ENCODE measurements at places on chromosomes 6 and 20.

DNA sequence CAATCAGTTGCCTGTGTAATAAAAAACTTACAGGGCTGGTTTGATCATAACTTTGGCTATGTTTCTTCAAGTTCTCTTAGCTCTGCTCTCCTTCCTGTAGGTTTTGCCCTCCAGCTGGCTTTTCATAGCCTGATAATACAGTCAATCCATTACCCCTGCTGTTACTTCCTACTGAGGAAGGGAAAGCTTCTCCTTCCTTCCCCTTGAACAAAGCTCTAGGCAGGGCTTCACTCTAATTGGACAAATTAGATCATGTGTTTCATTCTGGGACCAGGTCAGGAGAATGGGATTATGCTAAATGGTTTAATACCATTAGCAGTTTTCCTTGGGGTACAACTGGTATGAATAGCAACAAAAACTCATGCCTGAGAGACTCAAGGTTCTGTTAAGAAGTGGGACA is 106.8 kb upstream of the MCHR2 start:
- no peak for DNase-seq

DNA sequence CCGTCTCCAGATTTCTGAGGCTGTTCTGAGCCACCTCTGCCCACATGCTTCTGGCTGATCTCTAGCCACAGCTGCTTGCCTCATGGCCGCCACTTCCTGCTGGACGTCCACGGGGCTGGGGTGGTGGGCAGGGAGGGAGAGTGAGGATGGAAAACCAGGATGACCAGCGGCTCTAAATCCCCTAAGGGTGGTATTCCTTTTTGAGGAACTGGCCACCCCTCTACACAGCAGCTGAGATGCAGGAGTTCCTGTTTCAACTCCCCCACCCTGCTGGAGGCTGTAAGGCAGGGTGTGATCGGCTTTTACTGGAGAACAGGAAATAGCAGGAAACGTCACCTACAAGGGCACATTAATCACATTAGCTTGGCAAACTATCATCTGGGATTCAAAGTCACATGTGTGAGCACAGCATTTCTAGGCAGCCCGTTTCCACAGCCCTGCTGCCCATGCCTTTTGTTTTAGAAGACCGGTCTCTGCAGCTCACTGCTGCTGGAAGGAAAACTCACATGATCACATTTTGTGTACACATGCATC is 181.6 kb upstream of the ECI2 start:
- DNase-seq = peak; percentile 84

- no peak for DNase-seq
Observed at GRCh38 chr6:30325150-30325872, 1.4 kb upstream of the TRIM39 start.

- no peak for DNase-seq
Observed at GRCh38 chr6:23419046-23419445, 707.0 kb upstream of the NRSN1 start.

GRCh38 chr20:57483287-57484050 is 41.5 kb downstream of the CTCFL start:
- no peak for DNase-seq

DNA sequence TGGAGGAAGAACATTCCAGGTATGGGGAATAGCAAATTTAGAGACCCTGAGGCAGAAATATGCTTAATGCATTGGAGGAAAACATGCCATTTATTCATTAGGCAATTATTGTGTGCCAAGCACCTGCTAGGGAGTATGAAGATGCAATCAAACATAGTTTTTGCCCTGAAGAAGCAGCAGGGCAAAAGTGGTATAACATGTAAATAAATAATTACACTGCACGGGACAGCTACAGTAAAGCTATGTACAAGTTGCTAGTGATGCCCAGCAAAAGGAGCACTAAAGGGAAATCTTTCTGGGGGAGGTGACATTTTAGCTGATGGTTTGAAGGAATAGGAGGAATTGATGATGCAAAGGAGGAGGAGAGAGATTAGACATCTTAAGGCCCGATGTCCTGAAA is 624 bp upstream of the TJAP1 start:
- no peak for DNase-seq

DNA sequence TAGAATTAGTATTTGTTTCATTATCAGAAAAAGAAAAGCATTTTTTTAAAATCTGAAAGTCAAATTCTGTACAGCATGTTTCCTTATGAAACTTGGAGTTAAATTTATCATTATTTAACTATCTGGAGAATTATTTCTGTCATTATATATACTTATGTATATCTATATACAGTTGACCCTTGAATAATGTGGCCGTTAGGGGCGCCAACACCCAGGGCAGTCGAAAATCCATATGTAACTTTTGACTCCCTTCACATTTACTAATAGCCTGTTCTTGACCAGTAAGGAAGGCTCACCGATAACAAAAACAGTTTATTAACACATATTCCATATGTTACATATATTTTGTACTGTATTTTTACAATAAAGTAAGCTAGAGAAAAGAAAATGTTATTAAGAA is 341.2 kb downstream of the ADGRB3 start:
- DNase-seq = no peak

GRCh38 chr6:111087106-111087835 is at the start of gene SLC16A10:
Gene SLC16A10, plus strand, starts transcription at chr6:111087503. Its CDS starts 250 bp downstream, at chr6:111087753.
- peak; percentile 78 for DNase-seq

- no peak for DNase-seq
Observed at GRCh38 chr20:57770852-57771720, 61.3 kb upstream of the PMEPA1 start.

DNA sequence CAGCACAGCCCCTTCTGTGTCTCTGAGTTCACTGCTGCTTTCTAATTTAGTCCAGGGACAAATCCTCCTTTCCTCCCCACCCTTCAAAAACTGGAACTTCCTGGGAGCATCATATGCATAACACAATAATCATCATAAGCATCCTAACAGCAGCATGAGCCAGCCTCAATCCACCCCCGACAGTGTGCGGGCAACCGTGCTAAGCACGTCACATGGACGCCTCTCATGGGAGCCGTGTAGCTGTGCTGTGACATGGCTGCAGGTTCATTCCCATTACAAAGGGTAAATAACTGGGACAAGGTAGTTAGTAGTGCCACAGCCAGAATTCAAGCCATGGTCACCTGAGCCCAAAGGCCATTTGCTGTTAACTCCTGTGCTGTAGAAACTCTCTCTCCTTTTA is 24.5 kb upstream of the ULBP3 start:
- no peak for DNase-seq

GRCh38 chr6:45474376-45474775 is 96.6 kb upstream of the SUPT3H start:
- no peak for DNase-seq

DNA sequence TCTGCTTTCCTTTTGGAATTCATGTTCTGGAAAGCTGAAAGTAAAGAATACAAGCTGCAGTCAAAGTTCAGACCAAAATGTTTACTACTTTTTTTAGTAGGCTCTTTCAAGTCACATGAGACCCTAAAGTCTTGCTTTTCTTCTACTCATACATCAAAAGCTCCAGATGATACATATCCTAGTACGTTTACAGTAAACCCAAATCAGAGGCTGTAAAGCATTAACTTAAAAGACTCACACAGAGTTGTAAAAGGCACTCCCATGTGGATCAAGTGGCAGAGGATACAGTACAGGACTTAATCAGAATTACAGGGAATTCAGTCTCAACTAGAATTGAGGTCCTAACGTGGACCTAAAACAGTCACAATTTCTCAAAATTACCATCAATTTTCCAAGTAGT is 40.7 kb downstream of the STK38 start:
- DNase-seq = no peak

- no peak for DNase-seq
Observed at GRCh38 chr20:42093041-42093440, 474.9 kb upstream of the CHD6 start.

GRCh38 chr6:67459556-67459955 is 1175.5 kb upstream of the ADGRB3 start:
- no peak for DNase-seq

DNA sequence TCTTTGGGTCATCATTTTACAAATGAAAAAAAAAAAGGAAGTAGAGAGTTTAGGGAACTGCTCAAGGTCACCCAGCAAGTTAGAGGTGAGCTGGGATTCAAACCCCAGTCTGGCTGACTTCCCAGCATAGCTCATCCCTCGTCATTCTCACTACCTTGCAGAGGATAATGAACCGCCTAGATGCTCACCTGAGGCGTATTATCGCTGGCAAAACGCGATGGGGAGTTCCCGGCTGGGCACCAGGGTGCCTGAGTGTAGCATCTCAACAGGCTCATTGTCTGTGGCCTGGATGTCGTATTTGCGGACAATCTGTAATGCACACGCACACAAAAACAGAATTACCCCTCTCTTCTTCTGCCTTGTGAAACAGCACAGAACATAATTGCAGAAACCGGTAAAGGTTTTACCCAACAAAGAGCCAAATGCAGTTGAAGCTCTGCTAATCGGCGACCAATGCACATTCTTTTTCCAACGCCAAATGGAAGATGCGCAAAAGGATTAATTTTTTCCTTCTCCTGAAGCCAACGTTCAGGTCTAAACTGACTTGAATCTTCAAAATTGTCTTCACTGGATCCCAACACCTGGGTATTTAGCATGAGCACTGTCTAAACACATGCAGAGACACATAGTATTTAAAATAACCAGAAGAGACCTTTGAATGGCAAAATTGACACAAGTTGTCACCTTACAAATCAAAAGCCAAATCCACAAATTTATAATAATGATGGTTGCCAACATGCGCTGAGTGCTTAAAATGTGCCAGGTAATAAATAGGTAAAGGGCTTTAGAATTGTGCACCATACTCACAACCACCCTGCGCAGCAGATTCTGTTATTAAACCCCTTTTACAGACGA is 16.6 kb downstream of the CYP24A1 start:
- peak; percentile 7 for DNase-seq

DNA sequence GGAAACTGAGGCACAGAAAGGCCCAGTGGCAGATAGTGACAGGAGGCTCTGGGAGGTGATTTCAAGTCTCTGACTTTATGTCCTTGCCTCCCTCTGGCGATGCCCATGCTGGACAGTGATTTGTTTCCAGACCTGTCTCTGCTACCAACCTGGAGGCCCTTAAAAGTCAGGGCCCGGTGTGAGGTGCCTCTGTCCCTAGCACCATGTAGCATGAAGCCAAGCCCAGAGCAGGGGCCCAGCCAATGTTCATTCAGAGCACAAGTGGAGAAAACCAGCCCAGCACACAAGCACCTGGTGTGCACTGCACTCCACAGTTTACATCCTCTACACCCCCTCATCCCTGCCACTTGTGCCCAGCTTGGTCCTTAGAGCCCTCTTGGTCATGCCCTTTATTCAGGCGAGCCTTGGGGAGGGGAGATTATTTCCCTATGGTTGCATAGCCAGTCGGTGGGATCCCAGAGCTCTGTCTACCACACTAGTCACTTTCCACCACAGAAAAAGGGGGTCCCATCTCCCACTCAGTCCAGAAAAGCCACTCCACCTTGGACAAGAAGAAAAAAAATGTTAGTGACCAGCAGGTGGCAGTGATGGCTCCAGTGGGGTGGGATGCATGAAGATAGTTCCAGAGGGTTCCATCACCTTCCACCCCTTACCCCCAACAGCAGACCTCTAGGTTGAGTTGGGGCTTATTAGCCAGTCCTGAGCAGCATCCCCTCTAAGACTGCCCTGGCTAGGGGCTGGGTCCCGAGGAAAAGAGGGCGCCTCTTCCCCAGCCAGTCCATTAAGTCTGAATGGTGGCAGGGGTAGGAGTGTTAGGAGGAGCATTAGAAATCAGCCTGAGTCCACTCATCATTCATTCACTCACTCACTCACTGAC is 30.9 kb downstream of the KIAA1755 start:
- DNase-seq = no peak

DNA sequence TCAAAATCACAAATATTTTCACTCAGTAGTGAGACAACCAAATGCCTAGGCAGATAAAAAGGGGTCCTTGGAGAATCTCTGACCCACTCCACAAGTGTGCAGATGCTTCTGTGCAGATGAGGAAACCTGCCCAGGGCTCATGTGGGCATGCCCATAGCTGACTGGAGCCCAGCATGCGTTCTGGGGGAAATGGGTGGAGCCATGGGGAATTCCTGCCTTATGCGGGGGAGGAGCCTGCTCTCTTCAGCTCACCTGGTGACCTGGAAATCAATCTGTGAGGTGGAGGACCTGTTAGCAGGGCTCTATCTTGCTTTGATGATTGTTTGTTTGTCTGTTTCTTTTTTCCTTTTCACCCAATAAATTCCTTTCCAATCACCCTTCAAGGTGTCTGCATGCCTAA is 23.4 kb upstream of the PLN start:
- DNase-seq = no peak

DNA sequence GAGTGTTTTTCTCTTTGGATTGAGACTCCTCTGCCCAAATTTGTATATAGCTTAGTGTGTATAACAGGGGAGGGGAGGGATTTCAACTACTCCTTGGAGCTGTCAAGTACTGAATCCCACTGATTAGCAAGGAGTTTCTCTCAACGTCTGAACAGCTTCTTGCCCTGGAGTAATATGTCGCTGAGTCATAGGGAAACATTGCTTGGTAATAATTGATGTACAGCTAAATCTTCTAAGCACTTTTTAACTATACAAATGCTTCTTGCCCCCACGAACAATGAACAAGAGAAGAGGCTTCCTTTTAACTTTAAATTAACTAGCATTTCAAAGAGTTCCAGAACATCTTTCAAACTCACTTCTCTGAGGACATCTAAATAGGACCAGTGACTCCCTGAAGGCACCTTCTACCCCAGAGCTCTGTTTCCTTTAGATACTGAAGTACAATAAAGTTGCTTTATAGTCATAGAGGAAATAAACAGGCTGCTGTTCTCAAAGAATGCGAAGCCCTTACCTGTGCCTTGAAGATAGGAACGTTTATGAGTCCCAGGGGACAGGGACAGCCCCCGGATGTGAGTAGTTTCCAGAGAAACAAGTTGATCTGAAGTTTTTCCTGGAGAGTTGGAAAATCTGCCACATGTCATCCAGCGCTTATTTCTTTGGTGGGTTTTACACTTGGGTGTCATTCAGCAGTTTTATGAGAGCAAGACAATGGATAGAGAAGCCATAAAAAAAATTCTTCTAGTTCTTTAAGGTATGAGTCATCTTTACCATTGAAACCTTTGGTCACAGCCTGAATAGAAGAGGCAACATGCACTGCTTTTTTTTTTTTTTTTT is 462.5 kb upstream of the BTBD3 start:
- no peak for DNase-seq

DNA sequence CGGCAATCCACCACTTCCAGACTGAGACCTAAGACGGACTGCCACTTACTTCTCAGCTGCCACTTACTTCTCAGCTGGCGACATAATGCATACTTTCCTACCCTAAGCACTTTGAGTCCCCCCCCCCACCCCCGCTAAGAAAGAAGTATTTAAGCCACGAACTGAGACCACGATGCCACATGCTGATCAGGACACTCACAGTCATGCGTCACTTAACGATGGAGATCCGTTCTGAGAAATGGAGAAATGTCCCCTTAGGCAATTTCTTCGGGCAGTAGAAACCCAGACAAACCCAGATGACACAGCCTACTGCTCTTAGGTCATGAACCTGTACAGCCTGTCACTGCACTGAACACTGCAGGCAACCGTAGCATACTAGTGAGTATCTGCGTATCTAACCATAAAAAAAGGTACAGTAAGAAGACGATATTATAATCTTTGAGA is 690 bp downstream of the IFNGR1 start:
- peak; percentile 7 for DNase-seq

- no peak for DNase-seq
Observed at GRCh38 chr6:113695516-113695915, 161.6 kb upstream of the MARCKS start.

GRCh38 chr20:62326559-62326958 is 23.8 kb downstream of the ADRM1 start:
- no peak for DNase-seq
